ENCODE measurements at places on chromosomes 13 and 19.

DNA sequence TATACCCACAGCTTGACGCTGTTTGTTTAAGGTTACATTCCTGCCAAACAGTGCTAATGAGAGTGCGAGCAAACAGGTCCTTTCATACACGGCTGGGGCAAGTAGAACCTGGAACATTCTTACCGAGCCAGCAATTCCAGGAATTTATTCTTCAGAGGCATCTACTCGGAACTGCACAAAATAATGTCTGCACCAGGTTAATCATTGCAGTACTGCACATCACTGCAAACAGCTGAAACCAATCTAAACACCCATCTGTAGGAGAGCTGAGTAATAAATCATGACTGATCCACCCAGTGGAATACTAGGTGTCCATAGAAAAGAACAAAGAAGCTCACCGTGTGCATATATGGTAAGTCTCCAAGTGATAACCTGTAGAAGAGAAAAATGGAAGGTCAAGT lies 1.2 kb upstream of the ZNF579 start:
- DNase-seq: no peak

GRCh38 chr13:66875264-66875663 lies 354.9 kb downstream of the PCDH9 start:
- DNase-seq: no peak

DNA sequence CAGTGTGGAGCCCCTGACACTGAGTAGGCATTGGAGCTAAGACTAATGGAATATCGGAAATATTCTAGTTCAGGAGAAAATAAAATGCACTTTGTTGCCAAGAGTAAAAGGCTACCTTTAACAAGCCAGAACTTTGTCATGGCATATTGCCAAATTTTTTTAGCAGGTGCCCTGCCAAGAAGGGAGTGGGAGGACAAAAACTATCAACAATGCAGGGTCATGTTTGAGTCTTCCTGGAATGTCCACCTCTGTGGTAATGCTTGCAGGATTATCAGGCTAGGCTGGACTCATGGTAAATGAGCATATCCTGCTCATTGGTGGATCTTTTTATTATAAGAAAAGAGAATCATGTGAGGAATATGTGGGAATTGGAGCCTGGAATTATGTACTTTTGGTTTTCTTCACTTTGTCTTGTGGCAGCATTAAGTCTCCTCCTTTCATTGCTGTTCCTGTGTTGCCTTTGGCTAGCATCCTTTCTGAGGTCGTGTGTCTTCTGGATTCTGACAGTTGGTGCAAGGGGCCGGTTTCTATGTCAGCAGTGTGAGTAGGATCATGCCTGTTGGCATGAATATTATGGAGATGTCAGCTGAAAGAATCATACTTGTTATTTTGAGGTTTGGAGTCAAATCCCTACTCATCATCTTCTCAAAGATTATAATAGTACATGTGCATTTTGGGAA lies 122.9 kb upstream of the SPRY2 start:
- DNase-seq: no peak

DNA sequence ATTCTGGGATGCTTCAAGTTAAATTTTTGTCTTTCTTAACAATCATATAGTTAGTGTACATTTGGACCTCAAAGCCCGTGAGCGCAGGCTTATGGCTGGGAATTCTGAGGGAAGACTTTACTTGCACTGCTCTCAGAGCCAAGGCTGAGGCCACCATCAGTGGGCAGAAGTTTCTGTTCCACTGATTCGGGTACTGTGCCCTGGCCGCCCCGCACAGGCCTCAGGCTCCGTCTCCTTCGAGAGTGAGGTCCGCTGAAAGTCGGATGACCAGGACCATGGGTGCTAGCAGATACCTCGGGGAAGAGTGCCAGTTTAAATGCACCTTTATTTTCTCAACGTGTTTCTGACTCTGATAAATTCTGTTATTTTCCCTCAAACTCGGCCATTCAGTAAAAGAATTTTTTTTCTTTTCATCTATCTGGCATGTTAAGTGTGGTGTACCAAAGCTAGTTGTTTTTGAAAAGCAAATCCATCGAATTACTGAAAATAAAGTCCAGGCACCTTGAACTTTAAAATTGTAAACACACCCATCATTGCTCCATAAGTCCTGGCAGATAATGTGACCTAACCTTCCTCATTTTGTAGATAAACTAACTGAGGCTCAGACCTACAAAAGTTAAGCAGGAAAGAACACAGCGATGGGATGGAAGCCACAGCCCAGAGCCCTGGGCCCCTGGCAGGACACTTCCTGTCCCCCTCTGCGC lies 126.7 kb downstream of the SOX1 start:
- no peak for DNase-seq

GRCh38 chr13:109769921-109770320 lies 16.5 kb downstream of the IRS2 start:
- no peak for DNase-seq

DNA sequence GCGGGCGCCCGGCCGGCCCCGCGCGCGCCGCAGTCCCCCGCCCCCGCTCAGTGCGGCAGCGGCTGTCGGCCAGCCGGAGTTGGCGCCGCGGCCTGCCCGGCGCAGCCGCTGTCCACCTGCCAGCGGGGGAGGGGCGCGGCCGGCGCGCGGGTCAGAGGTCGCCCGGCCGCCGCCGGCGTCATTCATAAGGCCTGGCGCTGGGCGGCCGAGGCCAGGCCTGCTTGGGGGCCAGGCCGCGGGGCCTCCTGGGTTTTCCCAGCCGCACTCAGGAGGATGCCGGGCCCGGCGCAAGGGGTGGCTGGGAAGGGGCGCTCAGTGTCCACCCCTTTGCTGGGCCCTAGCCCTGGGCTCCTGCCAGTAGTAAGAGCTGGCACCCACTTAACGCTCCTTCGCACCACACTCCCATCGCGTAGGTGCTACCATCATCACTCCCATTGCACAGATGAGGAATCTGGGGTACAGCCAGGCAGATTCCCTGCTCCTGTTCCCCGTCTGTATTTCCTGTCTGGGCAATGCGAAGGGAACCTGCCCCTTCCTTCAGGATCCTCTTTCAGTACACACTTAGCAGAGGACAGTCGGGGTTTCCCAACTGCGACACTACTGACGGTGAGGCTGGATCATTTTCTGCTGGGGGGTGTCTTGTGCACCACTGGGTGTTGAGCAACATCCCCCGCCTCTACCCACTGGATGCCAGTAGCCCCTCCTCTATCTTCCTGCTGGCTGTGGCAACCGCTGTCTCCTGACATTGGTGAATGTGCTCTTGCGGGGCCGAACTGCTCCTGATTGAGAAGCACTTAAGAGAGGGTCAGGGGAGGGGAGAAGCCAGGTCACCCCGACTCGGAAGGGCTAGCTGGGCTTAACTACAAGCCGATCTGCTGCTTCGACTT lies 846 bp upstream of the PRKACA start:
- peak; percentile 34 for DNase-seq

GRCh38 chr13:56975647-56976046 lies 165.1 kb upstream of the PRR20A start:
- no peak for DNase-seq

DNA sequence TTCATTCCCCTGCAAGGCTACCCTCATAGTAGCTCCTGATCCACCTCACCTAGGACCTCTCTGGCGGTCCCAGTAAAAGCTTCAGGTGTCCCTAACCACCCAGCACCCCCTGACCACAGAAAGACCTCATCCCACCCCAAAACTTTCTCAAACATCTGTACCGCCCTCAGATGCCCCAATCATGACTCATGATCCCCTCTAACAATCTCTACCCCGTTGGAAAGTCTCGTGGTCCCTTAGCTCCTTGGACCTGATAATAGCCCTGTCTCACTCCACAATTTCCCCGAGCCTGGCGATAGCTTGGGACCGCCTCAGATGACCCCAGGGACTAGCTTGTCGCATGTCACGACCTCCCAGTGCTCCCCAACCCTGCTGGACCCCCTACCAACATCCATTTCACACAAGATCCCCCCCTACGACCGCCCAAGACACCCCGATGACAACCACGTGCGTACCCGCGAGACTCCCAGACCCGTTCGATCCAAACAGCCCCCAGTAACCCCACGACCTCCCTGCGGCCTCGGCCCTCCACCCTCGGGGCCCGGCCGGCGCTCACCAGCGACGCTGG lies 450 bp downstream of the NDUFA11 start:
- DNase-seq: no peak

DNA sequence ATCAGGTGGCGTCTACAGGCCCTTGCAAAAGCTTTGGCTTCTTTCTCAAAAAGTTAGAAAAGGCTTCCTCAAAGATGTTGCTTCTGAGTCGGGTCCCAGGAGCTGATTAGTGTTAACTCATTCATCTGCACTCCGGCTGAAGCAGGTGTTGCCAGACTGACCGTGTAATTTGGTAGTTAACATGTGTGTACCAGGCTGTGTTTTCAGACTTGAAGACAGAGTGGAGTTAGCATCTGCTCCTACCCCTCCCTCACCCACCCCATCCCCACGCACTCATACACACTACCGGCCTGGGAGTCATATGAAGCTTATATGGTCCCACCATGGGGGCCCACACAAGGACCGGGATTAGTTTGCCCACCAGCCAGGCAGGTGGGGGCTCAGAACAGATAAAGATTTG lies 111.5 kb downstream of the DNAJC15 start:
- DNase-seq: no peak

DNA sequence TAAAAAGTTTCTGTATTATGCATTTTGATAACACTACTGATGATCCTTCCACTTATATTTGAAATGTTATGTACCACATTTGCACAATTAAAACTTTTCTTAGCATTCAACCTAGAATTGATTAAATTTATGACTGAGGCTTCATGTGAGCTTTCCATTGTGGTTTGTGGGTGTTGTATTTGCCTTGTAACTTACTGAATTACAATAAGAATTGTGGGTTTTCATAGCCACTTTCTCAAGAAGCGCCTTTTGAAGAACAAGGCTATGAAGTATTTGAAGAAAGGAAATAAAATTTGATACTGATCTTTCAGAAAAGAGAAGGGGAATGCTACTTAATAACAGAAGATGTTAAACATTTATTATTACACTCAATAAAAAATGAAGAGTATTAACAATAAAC lies 7.0 kb upstream of the TEX26 start:
- no peak for DNase-seq

DNA sequence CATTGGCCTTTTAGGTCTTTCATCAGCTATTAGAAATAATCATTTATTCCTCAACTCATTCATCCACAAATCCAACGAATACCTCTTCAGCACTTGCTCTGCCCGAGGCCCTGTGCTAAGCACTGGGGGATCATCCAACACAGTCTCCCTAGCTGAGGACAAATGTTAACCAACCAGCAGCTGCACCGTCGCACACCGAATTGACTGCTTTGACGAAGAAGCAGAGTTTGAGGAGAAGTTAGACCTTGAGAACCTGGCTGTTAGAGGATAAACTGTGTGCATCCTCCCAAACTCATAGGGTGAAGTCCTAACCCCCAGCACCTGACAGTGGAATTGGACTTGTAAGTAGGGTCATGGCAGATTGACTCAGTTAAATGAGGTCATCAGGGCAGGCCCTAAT lies 170.9 kb downstream of the USP12 start:
- no peak for DNase-seq

GRCh38 chr19:40600570-40601133 lies 517 bp upstream of the LTBP4 start:
- DNase-seq: no peak

DNA sequence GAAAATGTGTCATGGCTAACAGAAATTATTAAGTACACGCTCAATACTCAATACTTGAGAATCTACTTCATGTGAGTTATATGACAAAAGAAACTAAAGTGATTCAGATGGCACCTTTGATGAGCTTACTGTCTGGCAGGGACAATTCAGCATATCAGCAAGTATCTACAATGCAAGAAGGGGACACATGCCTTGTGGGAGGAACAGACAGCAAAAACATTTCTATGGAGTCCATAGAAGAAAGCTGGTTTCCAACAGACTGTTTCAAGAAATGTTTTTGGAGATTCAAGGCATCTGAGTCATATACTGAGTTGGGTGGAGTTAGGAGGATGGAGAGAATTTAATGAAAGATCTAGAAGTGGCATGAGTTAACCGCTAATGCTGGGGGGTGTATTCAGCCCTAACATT lies 54.7 kb downstream of the MBNL2 start:
- no peak for DNase-seq

DNA sequence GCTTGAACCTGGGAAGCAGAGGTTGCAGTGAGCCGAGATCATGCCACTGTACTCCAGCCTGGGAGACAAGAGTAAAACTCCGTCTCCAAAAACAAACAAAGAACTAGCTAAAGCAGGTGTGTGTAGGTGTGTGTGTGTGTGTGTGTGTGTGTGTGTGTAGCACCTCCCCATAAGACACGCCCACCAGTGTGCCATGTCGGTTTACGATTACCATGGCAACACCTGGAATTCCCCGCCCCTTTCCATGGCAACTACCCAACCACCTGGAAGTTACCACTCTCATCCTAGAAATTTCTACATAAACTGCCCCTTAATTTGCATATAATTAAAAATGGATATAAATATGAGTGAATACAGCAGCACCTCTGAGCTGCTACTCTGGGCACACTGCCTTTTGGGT lies 80.9 kb upstream of the ADGRE5 start:
- DNase-seq: no peak

GRCh38 chr13:112839356-112840105 lies 129.5 kb upstream of the MCF2L start:
- DNase-seq: no peak

DNA sequence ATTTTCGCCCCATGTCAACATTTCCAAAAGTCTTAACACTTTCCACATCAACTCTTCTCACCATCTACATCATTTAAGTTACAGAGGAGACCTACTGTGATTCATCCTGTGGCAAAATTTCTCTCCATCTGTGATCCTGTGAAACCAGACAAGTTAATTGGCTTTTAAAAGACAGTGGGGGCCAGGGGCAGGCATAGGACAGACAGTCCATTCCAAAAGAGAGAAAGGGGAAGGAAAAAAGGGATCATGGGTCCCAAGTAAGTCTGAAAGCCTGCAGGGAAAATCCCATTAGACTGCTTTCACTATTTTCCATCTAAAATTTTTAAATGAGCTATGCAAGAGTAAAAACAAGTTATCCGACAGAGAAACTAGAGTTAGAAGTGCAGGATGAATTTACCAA lies 121.0 kb downstream of the MRPL57 start:
- DNase-seq: no peak

- DNase-seq: no peak
Observed at GRCh38 chr19:28612275-28612769, 600.6 kb downstream of the UQCRFS1 start.

- DNase-seq: peak; percentile 57
Observed at GRCh38 chr19:54178581-54179261, 5.8 kb upstream of the TMC4 start.

DNA sequence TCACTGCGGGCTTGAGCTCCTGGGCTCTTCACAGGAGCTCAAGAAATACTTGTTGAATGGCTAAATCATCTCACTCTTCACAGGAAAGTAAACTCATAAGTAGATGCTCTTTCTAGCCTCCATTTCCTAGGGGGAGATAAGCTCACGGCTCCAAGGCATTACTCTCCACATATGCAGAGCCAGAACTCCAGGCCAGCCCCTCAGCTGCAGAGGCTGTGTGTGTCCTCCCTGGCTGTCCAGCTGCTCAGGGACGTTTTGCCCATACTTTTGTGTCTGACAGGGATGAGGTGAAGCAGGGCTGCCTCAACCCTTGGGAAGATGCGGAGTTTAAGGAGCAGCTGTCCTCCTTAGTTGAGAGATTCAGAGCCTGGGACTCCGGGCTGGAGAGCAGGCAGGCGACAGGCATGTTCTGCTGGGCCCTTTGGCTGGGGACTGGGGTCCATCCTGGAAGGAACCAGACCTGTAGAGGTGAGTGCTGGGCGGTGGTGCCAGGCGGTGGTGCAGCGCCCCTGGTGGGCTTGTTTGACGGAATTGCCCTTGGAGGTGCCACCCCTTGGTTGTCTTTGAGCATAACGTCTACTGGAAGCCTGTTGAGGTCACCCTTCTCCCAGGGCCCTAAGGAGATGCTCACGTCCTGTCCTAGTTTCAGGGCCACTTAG lies 20.5 kb upstream of the SLC15A1 start:
- no peak for DNase-seq

GRCh38 chr13:67857581-67858310 lies 627.6 kb upstream of the PCDH9 start:
- no peak for DNase-seq
